Stimulated activated CD4-positive, alpha-beta T cell treated with anti-CD3 and anti-CD28 coated beads, Interleukin-12 subunit alpha, Interleukin-12 subunit beta, amount 100 ng/mL, for 4 hours (primary cell): ENCODE measurements at places on chromosomes 16 and 17.
A peak's percentile ranks its signal among the peaks of the same experiment; 100 is the strongest.

GRCh38 chr16:48131201-48131935, 24.4 kb downstream of the ABCC12 start:
- no peak for DNase-seq

DNA sequence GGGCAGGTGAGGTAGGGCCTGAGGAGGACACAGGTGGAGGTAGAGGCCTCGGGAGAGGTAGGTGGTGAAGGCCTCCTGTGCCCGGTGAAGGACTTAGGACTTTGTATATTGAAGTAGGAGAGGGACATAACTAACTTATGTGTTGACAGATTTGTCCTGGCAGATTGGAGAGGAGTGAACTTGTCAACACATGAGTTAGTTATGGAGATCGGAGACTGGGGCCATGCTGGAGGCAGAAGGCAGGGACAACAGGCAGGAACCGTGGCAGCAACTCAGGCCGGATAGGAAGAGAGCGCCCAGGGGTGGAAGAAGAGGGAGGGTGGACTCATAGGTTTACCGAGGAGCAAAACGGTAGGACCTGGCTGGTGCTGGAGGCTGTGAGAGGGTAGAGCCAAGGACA, 18.4 kb downstream of the GLP2R start:
- no peak for DNase-seq

DNA sequence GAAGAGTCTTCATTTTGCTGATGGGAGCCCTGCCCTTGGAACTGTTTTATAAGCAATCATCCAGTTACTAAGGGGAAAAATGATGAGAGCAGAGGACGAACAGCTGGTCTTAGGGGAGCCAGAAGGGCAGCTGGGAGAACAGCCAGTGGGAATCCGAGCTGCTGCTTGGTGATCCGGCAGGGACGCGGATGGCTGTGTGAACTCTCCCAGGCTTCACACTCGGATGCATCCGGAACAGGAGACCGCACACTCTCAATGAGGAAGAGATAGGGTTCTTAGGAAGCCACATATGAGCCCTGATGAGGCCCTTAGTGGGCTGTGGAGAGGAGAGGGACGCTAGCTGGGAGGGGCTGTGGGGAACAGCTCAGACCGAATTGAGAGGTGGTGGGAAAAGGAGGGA, 5.0 kb upstream of the CACNG5 start:
- DNase-seq: no peak

- no peak for DNase-seq
These were observed 113.9 kb downstream of the AMFR start for GRCh38 chr16:56311208-56312027.

- no peak for DNase-seq
These were observed 138.6 kb downstream of the CDH8 start for GRCh38 chr16:61897657-61898056.

DNA sequence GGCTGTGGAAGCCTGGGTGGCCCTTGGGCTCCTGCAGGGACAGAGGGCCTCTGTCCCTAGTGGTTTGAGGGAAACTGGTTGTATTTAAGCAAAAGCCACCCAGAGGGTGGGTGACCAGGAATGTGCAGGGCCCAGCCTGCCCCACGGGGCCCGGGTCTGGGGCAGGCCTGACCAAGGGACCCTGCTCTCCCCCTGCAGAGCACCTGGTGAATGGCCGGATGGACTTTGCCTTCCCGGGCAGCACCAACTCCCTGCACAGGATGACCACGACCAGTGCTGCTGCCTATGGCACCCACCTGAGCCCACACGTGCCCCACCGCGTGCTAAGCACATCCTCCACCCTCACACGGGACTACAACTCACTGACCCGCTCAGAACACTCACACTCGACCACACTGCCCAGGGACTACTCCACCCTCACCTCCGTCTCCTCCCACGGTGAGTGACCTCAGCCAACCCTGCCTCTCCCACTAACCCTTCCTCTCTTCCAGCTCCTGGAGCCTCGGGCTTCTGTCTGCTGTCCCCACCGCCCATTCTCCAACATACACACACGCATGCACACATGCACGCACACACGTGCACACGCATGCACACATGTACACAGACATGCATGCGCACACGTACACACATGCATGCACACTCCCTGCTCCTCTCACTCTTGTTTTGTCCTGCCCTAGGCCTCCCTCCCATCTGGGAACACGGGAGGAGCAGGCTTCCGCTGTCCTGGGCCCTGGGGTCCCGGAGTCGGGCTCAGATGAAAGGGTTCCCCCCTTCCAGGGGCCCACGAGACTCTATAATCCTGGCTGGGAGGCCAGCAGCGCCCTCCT, 10.4 kb downstream of the GALK1 start:
- no peak for DNase-seq

- DNase-seq: peak; percentile 62
These were observed 9.8 kb downstream of the SLC38A10 start for GRCh38 chr17:81285179-81285878.

DNA sequence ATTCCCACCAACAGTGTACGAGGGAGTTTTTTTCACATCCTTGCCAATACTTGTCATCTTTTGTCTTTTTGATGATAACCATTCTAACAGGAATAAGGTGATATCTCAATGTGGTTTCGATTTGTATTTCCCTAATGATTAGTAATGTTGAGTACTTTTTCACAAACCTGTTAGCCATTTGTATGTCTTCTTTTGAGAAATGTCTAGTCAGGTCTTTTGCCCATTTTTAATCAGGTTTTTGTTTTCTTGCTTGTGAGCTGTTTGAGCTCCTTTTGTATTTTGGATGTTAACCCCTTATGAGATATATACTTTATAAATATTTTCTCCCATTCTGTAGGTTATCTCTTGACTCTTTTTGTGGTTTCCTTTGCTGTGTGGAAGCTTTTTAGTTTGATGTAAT, 1.9 kb upstream of the KRTAP4-5 start:
- DNase-seq: no peak

- no peak for DNase-seq
These were observed 4.6 kb downstream of the ARHGAP17 start for GRCh38 chr16:25010542-25010941.

- DNase-seq: no peak
These were observed 5.9 kb upstream of the CORO6 start for GRCh38 chr17:29628644-29629043.

DNA sequence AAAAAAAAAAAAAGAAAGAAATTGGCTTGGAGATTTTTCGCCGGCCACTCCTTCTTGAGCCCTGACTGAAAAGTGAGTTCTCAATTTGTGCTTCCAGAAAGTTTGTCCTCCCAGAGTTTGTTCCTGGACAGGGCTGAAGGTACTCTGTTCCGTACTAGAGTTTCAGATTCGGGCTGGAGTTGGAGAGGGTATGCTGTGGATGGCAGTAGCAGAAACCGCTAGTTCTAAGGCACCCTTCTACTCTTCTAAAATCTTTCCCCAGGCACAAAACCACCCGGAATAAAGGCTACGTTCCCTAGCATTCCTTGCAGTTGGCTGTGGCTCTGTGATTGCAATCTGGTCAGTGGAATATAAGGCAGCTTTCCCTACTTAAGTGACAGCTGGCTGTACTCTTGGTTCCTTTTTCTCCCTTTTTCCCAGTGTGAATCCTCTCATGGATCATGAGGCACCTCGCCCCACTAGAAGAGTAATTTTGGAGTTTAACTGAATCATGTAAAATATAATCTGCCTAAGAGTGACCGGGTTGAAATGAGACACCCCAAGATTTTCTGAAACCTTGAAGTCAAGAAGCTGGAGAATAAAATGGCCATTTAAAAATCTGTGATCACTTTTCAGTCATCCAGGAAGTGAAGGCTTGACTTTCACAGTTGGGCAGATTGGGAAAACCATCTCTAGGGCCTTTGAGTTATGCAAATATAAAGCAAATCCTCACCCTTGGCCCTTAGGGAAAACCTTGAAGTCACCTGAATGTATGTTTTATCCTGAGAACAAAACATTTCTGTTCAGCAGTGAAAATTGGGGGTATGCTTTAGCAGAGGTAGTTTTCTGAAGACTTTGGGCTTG, 901 bp upstream of the HEATR6 start:
- no peak for DNase-seq

DNA sequence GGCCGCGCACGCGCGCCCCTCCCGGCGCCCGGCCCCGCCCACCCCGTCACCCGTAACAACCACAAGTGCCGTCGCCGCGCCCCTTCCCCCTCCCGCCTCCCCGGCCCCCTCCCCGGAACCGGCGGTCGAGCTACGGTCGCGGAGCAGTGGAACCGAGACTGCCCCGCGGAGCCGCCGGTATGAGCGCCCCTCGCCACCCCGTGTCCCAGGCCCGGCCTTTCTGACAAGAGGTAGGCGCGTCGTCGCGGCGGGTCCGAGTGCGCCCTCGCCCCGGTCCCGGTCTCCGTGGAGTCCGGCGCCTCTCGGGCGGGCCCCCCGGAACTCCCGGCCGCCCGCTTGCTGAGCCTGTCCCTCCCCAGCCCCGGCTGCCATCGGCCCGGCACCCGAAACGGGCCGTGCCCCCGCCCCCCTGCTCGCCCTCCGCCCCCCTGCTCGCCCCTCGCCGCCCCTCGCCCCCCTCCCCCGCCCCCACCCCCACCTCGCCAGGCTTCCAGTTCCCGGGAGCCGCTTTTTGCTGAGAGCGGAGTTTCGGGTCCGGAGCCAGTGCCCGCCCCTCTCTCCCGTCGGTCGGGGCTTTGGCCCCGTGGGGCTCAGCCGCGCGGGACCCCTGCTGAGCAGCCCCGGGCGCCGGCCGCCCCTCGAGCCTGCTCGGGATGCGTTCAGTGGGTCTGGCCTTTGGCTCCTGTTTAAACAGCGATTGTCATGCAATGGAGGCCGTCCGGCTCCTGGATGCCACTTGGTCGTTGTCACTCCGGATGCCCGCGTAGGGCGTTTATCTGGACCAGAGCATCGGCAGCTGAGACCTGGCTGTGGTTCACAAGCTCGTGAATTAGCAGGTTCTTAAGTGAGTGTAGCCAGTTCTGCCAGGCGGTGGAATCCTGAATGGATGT, at the start of gene SEC14L1:
Gene SEC14L1, plus strand, starts transcription at position 92 of the 890 bp plus-strand sequence. CDS start 2,628 bp downstream, outside the sequence.
- peak; percentile 24 for DNase-seq

- no peak for DNase-seq
These were observed 147.6 kb upstream of the HS3ST3A1 start for GRCh38 chr17:13749166-13749890.

DNA sequence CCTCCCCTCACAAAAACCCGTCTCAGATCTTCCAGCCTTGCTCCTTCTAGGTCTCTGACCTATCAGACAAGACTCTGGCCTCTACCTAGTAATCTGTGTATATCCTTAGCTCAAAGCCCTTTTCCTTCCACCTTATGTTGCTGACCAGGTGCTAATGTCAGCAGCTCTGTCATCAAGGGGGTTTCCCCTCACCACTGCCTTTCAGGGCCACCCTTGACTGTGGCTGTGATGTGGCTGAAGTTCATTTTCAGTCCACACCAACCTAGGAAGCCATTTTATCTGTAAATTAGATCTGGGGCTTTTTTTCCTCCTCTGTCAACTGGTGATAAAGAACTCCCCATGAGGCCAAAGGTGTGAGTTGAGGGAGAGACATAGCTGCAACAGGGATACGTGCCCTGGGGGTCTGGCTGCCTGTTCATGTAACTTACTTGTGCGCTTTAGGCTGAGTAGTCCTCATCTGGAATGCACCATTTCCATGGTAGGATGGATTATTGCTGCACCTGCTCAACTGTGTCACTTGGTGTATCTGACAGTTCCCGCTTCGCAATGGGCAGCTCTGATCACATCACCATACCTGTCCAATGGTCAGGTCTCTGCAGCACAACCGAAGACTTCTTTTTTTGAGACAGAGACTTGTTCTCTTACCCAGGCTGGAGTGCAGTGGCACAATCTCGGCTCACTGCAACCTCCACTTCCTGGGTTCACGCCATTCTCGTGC, 14.7 kb upstream of the RUNDC3A start:
- DNase-seq: no peak

DNA sequence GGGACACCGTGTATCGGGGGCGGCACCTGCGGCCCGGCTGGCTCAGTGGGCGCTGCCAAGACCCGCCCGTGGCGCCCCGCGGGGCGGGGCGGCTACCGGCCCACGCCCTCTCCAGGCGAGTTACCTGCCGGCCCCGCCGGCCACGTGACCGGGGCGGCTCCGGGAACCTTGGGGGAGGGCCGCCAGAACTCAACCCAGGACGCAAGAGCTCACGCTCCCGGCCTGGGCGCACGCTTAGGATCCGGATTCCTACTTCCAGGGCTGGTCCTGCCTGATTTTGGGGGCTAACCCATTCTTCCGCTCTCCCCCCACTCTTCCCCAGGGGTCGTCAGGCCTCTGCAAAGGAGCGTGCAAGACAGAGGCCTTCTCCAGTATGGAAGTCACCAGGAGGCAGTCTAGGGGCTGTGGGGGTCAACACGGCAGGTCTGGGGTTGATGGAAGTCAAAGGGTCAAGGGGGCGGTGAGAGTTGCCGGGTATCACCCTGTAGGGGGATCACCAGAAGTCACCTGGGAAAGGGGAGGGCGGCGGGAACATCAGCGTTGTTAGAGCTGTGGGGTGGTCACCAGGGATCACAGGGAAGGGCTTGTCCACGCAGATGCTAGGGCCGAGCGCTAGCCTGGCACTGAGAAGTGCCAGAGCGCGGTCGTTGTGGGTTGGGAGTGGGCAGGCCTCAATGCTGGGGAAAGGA, 354 bp upstream of the ESRP2 start:
- DNase-seq: peak; percentile 45

DNA sequence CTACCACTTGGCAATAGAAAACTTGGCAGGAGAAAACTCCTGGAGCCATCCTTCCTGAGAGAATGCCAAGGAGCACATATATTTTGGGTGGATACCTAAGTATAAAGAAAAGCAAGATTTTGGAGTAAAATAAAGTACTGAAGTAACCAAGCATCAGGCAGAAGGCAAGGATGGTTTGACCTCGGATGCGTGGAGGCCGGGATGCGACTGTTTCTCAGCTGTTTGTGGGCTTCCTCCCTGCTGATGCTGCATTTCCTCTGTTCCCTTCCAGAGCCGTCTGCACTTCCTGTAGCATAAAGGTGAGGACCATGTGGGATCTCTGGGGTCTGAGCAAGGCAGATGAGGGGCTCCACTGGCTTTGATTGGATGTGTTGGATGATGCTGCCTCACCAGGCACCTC, 5.5 kb upstream of the TCF25 start:
- no peak for DNase-seq

DNA sequence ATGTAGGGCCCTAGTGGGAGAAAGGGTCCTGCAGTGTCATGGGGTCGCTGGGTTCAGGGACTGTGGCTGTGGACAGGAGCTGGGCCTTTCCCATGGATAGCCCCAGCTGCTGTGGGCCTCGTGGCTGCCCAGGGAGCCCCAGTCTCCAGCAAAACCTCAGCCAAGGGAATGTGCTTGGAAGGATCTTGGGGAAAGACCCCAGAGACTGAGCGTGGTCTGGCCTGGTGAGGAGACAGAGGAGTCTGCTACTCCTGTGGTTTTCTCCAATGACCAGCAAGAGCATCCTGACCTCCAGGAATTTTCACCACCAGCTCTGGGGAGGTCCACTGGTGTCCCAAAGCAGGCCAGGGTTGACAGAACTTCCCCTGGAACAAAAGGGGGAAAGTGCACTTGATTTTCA, 42.3 kb downstream of the RNF112 start:
- DNase-seq: no peak
